ENCODE measurements at places on chromosomes 13 and 19.
A peak's percentile ranks its signal among the peaks of the same experiment; 100 is the strongest.

GRCh38 chr19:36574741-36575140 is 1.6 kb upstream of the ZNF529 start:
- no peak for DNase-seq

DNA sequence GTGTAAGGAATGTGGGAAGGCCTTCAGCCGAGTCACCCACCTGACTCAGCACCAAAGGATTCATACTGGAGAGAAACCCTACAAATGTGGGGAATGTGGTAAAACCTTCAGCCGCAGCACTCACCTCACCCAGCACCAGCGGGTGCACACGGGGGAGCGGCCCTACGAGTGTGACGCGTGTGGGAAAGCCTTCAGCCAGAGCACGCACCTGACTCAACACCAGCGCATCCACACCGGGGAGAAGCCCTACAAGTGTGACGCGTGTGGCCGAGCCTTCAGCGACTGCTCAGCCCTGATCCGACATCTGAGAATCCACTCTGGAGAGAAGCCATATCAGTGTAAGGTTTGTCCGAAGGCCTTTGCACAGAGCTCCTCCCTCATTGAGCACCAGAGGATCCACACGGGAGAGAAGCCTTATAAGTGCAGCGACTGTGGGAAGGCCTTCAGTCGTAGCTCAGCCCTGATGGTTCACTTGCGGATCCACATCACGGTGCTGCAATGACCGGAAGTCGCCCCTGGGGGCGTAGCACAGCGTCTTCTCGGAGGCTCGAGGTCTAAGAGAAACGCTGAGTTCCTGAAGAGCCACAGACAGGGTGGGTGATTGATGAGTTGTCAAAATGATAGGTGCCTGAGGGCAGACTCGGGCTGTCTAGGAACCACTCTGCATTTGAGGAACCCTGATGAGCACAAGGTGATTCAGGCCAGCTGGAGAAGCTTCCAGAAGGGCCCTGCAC is 12.2 kb downstream of the ZSCAN22 start:
- no peak for DNase-seq

DNA sequence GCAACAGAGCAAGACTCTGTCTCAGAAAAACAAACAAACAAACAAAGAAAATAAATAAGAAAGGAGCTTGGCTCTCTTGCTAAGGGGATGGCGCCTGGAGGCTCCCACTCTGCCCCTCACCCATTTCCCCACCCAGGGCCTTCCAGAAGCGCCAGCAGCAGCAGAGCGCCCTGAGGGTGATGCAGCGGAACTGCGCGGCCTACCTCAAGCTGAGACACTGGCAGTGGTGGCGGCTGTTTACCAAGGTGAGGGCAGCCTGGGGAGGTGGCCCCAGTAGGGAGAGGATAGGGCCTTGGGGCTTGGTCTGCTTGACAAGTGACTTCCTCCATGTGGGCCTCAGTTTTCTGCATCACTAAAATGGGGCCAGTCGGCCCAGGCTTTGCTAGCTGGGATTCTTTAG is 59.8 kb downstream of the MYH14 start:
- no peak for DNase-seq

DNA sequence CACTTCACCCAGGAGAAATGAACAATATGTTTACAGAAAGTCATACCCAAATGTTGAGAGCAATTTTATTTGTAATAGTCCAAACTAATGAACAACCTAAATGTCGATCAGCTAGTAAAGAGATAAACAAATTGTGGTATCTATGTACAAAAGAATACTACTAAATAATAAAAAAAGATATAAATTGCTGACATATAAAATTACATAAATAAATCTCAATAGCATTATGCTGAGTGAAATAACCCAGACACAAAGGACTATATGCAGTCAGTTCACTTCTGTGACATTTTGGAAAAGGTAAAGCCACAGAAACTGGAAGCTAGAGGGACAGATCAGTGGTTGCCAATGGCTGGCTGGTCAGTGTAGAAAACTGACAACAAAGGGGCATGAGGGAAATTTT is 346.0 kb upstream of the PCDH20 start:
- DNase-seq, result no peak

DNA sequence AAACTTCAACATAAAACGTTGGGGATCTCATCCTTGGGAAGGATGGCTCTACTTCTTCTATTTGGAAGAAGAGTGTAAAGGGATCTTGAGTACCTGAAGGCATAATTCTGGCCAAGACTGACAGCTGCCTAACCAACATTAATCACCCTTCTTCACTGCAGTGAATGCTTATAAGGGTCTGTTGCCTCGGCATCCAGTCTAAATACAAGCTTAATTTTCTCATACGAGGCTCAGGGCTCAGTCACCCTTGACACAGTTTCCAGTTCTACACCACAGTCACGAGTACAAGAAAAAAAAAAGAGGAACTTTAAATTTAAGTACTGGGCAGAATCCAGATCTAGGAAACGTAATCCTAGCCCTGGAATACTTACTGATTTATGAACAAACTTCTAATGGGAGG is 9.0 kb downstream of the FPR3 start:
- DNase-seq, result no peak

DNA sequence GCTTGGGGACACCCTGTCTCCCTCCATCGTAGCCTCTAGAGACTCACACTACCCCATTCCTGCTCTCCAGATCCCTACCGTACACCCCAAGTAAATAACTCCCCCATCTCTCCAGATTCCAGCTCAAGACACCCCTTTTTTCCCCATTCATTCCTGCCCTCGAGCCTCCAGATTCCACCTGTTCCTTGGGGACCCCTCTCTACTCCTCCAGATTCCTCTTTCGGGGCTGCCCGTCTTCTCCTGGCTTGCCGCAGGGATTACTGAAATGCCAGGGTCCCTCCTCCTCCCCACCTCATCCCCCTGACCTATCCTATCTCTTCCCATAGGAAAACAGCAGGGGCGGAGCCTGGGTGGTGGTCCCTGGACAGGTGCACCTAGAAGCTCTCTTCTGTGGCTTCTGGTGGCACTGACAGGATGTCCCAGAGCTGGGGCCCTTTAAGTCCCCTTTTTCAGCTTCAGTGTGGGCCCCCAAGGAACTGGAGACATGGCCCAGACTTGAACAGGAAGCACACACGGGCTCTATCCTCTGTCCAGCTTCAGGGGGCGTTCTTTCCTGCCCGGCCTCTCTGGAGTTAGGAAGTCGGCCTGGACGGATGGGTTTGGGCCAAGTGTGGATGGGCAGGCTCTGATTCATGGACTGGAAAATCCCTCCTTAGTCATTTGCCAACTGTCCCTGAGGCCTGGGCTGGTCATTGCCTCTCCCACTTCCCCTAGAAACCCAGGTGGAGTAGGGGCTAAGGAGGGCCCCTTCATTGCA is 1.2 kb downstream of the ZSWIM4 start:
- peak; percentile 97 for DNase-seq

- no peak for DNase-seq
Observed at GRCh38 chr13:30863231-30863630, 42.8 kb upstream of the MEDAG start.

Data from fibroblast of the aortic adventitia (primary cell).